Activated T-helper 1 cell treated with Interleukin-2 at 50 U/mL for 16 hours (primary cell): ENCODE measurements at places on chromosomes 11 and 22.

- no peak for DNase-seq
Measured at GRCh38 chr22:34849965-34850364, 216.0 kb upstream of the ISX start.

- DNase-seq: no peak
Measured at GRCh38 chr11:106137758-106138157, 60.3 kb downstream of the AASDHPPT start.

DNA sequence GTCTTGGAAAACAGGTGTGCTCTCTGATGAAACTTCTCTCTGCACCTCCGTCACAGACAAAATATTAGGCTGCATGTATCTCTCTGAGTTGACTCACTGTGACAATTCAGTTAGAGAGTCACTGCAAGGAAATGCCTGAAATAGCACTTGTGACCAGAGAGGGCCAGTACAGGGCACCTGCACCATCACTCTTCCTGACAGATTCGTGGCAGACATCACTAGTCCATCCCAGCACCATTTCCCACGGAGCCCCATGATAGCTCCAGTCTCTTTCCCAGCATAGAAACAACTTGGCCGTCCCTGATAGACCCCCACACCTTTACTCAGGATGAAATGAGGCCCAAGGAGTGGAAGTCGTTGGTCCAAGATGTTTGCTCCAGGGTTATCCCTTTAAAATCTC is 73.3 kb upstream of the ISX start:
- no peak for DNase-seq

GRCh38 chr11:99795999-99796398 is 775.2 kb downstream of the CNTN5 start:
- DNase-seq: no peak

- no peak for DNase-seq
Measured at GRCh38 chr22:40638261-40638660, 1.7 kb upstream of the MRTFA start.

DNA sequence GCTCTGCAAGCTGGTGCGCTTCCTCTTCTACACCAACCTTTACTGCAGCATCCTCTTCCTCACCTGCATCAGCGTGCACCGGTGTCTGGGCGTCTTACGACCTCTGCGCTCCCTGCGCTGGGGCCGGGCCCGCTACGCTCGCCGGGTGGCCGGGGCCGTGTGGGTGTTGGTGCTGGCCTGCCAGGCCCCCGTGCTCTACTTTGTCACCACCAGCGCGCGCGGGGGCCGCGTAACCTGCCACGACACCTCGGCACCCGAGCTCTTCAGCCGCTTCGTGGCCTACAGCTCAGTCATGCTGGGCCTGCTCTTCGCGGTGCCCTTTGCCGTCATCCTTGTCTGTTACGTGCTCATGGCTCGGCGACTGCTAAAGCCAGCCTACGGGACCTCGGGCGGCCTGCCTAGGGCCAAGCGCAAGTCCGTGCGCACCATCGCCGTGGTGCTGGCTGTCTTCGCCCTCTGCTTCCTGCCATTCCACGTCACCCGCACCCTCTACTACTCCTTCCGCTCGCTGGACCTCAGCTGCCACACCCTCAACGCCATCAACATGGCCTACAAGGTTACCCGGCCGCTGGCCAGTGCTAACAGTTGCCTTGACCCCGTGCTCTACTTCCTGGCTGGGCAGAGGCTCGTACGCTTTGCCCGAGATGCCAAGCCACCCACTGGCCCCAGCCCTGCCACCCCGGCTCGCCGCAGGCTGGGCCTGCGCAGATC is 16.5 kb downstream of the P2RY2 start:
- no peak for DNase-seq

- DNase-seq: no peak
Measured at GRCh38 chr11:60781981-60782316, 3.2 kb upstream of the MS4A10 start.

DNA sequence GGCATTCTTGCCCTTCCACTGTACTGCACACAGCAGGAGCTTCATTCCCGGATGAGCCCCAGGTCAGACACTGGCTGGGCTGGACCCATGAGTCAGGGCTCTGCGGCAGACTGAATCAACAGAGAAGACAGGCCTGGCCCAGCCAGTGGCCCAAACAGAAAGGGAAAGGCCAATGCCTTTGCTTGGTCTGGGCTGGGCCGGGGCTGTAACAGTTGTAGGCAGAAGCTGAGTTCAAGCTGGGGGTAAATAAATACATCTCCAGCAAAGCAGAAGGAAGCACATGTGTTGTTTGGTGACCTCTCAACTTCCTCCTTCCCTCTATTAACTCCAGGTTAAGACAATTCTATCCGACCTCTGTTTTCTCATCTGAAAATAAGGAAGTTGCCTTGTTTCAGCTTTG is 1.8 kb upstream of the SMIM35 start:
- DNase-seq: no peak

GRCh38 chr11:129190087-129190486 is 2.0 kb downstream of the ARHGAP32 start:
- DNase-seq: no peak

DNA sequence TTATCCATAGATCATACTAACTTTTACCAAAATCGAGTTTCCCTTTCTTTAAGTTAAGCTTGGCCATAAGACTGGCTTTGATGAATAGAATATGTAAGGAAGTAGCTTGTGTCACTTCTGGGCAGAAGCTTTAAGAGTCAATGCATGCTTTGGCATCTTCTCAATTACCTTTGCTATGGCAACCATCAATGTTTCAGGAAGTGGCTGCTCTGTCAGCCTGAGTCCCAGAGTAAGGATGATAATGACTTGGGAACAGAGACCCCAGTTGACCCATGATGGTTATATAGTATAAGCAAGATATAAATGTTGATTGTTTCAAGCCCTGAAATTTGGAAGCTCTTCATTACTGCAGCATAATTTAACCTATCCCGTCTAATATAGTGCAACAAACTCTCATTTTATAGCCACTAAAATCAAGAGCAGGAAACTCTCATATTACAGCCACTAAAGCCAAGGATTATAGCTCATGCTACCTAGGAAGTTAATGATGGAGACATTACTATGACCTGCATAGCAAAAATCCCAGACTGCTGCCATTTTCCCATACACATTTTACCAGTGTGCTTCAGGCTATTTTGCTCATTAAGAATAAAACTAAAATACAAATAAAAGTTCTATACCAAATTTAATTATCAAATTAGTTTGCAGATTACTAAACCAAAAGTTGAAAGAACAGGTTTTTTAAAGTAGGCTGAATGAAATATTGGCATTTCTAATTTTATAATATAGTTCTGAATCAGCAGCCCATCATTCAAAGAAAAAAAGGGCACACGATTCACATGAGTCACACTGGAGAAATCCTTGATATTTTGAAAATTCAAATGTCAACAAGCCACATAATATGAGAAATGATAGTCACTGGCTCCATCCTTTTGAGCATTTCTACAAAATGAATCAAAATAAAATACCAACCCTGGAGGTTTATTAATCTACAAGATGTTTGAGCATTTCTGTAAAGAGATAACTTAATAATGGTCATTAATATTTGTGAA is 23.8 kb downstream of the FSHB start:
- DNase-seq: no peak

DNA sequence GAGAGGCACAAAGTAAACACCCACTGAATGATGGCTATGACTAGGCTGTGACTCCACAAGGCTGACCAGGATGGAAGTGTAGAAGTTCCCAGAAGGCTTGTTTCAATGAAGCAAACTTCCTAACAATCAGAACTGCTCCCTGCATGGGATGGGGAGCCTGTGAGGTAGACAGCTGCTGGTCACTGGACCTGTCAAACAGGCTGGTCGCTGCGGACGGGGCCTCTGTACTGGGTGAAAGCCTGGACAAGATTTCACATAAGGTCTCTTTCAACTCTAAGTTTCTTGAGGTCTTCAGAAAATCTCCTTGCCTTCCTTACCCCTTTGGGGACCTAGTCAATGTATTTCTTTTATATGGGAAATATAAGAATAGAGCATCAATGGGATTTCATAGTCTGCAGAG is 438.2 kb downstream of the BUD13 start:
- no peak for DNase-seq

DNA sequence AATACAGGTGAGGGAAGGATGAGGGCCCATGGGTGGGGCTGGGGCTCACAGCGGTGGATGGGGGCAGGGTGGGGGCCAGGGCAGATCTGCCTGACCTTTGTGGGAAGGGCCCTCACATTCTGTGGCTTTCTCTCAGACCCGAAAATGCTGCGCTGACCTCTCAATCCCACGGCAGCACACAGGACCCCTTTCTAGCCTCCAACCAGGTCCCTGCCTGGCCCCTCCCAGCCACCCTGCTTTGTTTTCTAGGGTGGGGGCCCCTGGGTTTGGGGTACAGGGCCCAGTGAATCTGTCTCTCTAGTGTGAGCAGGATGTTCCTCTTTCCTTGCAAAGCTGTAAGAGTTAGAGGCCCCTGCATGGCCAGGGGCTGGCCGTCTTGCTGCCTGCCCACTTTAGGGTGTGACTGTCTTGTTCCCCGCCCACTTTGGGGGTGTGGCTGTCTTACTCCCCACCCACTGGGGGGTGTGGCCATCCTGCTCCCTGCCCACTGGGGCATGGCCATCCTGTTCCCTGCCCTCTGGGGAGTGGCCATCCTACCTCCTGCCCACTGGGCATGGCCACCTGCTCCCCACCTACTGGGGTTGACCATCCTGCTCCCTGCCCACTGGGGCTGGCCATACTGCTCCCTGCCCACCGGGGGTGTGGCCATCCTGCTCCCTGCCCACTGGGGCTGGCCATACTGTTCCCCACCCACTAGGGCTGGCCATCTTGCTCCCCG is 11.5 kb downstream of the PARVG start:
- peak; percentile 16 for DNase-seq

DNA sequence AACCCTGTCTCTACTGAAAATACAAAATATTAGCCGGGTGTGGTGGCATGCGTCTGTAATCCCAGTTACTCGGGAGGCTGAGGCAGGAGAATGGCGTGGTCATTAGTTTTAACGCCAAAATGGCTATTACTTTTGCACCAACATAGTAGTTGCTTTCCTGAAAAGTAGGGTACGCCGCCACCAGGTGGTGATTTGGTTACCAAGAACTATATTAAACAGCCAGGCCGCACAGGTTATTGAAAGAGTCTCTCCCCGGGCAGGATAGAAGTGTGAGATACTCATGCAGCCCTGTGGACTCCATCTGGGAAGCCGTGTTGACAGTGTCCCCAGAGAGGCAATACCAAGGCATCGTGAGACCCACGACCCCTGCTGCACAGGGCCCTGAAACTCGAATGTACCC is 24.6 kb upstream of the LRRC32 start:
- no peak for DNase-seq

- no peak for DNase-seq
Measured at GRCh38 chr22:45469281-45470073, 33.2 kb upstream of the FBLN1 start.

DNA sequence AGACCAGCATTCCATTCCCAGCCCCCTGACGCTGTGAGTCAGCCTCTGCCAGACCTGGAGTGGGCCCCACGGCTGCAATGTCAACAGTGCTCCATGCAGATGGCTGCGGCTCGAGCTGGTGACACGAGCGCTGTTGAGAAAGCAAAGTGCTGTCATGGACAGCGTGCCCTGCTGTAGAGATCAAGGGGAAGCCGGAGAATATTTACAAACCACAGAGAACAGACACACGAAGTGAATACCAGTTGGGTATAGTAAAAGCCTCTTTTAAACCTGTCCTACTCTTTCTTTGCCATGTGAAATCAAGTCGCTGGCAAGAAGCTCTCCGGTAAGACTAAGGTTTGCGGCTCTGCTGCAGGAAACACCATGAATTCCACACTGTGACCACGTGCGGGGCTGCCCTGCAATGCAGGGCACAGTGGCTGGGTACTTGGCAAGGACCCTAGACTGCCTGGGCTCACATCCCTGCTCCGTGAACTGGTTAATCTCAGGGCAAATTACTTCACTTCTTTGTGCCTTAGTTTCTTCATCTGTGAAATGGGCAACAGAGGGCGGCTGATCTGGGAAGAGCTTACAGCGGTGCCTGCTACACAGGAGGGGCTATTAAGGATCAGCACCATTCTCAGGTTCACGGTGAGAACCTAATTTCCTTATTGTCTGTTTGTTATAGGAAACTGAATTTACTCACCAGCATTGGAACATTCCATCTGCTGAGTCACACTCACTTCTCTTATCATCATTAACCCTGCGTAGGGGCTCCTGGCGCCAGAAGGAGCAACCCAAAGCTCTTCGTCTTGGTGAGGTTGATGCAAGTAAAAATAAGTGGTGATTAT is 27.8 kb upstream of the ELFN2 start:
- no peak for DNase-seq

GRCh38 chr11:61505640-61506155 is 2.9 kb upstream of the LRRC10B start:
- no peak for DNase-seq

DNA sequence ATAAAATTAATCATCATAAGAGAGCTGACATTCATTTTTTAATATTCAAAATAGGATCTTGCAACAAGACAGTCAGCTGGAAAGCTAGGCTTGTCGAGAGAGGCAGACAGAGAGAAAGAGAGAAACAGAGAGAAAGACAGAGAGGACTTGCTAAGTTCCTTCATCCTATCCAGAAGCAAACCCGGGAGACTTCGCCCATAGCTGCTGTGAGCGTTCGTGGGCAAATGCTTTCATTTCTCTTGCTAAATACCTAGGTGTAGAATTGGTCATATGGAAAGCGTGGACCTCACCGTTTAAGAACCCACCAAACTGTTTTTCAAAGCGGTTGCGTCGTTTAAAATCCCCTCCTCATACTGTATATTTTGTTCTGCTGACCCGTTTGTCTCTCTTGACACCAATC is 25.3 kb upstream of the KRTAP5-6 start:
- no peak for DNase-seq

DNA sequence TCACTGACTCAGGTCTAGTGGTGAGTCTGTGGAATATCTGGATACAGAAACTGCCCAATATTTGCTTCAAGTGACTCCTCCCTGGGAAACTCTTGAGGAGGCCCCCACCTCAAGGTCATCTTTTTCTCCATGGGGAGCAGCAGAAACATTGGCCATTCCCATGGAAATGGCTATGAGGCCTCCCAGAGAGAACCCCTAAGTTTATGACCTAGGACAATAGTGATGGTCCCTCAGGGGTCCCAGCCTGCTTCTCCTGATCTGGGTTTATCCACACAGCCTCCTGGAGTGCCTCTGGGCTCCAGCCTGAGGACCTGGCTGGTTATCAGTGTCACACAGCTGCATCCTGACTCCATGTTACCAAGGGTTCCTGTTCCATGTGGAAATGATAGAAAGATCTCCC is 131.2 kb downstream of the ZNF280B start:
- DNase-seq: no peak

GRCh38 chr11:64065712-64066111 is 30.0 kb downstream of the FLRT1 start:
- no peak for DNase-seq

DNA sequence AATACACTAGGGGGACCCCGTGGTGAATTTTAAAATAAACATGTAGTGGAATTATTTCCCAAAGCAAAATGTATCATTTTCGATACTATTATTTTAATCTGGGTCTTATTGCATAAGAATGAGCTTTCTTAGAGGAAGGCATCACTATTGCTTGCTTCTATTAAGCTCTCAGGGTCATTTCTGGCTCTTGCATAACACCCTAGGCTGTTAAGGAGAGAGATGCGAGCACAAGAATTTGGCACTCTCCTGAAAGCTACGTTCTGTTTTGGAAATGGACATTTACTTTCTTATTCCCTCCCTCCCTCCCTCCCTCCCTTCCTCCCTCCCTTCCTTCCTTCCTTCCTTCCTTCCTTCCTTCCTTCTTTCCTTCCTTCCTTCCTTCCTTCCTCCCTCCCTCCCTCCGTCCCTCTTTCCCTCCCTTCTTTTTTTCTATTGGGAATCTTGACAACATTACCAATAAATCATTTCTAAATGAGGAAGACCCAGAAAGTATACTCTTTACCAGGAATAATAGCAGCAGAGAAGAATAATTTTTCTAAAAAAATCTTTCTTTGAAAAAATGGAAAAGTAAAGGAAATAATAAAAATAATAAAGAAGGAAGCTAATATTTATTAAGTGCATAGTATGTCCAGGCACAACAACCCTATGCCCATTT is 83.6 kb upstream of the BDNF start:
- DNase-seq: no peak
